ENCODE measurements at places on chromosomes 6 and 20.

DNA sequence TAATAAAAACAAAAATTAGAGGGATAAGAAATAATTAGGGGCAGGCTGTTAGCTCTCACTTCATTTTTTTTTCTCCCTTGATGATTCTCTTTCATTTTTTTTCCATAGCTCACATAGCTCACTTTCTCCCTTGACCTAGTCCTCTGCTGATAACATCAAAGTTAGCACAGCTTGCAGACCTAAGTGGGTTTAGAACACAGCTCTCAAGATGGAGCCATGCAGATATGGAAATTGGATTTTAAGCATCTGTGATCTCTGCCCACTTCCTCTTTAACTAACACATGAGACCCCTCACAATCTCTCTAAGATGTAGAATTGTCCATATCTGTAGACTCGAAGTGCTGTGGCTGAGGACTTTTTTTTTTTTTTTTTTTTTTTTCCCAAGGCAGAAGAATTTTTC is 257.1 kb downstream of the SOX4 start:
- no peak for DNase-seq

GRCh38 chr6:90472716-90473115 is 114.2 kb downstream of the MAP3K7 start:
- no peak for DNase-seq

DNA sequence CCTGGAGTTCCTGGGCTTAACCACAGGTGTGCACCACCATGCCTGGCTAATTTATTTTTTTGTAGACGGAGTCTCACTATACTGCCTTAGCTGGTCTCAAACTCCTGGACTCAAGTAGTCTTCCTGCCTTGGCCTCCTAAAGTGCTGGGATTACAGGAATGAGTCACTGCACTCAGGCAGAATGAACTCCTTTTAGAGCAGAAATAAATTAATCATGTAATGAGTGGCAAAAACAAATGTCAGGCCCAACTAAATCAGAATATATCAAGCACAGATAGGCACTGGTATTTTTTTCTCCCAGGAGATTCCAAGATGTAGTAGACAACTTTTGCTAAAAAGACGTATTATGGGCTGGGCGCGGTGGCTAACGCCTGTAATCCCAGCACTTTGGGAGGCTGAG is 2.6 kb downstream of the RPS10 start:
- DNase-seq: no peak

DNA sequence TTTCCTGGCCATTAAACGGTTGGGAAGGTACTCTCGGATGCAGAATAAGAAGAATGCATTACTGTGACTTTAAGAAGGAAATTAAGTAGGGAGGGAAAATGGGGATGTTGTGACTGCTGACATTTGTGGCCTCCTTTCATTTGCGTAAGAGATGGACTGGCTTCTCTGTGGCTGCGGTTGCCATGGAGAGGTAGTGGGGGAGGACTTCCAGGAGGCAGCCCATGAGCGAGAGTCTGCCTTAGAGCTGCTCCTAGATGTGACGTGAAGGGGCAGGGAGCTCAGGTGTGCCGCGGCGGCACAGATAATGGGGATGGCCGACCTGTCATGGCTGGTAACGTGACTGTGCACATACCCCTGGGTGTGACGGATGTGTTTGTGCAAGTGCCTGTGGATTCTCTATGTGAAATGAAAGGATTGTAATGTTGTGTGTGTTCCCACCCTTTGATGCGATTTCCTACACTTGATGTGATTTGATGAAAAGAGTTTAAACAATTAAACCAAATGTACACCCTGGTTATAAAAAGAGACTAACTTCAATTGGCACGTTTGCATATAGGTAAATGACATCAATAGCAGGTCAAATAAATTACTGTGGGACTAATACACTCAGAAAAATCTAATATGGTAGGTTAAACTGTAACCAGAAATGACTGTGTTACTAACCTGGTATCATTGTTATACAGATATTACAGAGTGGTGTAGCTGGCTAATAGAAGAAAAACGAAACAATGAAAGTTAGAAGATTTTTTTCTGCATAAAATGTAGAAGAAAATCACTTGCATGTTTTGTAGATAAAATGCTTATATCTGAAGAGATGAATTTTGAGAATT is 48.9 kb downstream of the HIVEP1 start:
- no peak for DNase-seq

DNA sequence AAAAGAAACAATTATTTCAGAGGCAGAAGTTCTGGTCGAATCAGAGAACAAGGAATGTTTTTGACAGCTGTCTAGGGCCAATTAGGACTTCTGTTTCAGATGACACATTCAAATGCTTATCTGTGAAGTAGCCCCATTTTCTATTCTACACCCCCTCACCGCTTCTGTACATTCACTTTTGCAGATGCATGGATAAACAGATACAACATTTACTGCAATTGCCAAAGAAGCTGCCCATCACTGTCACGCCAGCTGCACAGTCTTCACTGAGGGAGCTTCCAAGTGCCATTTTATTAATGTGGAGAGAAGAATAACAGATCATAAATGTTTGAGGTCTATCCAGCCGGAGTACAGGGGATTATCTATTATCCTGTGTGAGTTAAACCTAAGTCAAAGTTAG is 426.8 kb upstream of the ARID1B start:
- no peak for DNase-seq

GRCh38 chr6:9100869-9101580 is 665.7 kb upstream of the SLC35B3 start:
- no peak for DNase-seq

DNA sequence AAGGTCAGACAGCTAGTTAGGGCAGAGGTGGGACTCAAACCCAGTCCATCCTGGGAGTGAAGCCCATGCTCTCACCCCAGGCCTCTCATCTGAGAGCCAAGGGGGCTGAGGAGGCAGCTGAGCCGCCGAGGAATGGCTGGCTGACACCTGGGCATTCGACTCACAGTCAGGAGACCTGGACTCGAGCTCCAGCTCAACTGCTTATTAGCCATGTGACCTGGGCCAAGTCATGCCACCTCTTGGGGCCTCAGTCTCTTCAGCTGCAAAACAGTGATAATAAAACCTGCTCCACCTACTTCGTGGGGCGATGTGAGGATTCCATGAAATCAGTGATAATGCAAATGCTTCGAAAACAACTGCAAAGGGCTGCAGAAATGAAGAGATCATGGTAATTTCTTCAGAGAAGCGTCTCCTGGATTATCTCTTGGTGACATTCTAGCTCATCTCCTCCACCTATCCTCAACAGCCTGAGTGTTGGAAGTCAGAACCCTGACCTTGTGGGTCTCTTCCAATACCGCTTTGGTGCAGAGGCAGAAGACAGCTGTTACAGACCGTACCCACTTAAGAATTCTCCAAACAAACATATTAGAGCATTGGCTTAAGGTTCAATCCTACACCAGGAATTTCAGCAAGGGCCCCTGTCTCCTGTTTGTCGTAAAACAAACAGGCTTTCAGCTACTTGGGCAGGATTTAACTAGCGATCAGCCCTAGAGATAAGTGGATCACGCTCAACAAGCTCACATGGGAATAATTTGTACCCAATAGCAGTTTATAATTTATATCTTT is 60.0 kb upstream of the PIM1 start:
- peak; percentile 97 for DNase-seq

DNA sequence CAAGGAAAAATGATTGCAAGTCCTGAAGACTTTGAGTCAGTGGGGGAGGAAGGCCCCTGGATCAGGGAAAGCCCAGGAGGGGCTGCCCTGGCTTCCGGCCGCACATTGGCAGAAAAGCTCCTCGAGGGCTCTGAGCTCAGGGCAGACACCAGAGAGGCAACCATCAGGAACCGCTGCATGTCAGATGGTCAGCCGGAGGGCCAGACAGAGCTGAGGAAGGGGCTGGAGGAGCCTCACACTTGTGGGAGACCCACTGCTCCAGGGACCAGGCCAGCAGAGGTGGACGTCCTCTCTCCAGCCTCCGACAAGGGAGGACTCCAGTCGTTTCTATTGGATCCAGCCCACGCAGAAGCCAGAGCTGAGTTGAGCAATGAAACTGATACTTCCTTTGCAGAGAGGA is 30.2 kb upstream of the AAR2 start:
- no peak for DNase-seq

DNA sequence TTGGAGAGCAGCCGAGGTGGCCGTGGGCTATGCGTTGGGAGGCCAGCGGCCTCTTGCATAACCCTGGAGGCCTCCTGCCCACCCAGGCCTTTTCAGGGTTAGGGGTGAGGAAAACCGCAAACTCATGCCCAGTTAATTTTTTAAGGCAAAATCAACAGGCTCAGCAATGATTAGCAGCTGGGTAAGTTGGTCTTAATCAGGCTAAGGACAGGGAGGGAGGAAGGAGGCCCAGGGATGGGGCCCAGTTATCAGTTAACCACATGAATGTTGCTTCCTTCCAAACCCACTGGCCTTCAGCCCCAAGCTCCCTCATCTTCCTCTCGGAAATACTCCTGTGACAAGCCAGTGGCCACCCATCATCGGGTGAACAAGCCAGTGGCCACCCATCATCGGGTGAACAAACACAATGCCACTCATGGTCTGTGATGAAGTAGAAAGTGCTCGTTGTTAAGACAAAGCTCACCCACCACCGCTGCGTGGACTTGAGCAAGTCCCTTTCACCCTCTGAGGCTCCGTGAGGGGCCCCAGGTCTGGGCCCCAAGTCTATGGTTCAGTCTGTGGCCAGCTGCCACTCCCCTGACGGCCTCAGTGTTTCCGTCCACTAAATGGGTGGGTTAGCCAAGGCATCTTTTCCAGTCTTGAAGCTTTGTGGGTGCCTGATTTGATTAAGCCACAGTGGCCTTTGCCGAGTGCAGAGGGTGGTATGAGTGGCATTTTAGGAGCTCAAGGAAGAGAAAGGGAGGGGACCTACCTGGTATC is 39.4 kb downstream of the HNF4A start:
- DNase-seq: peak; percentile 83

DNA sequence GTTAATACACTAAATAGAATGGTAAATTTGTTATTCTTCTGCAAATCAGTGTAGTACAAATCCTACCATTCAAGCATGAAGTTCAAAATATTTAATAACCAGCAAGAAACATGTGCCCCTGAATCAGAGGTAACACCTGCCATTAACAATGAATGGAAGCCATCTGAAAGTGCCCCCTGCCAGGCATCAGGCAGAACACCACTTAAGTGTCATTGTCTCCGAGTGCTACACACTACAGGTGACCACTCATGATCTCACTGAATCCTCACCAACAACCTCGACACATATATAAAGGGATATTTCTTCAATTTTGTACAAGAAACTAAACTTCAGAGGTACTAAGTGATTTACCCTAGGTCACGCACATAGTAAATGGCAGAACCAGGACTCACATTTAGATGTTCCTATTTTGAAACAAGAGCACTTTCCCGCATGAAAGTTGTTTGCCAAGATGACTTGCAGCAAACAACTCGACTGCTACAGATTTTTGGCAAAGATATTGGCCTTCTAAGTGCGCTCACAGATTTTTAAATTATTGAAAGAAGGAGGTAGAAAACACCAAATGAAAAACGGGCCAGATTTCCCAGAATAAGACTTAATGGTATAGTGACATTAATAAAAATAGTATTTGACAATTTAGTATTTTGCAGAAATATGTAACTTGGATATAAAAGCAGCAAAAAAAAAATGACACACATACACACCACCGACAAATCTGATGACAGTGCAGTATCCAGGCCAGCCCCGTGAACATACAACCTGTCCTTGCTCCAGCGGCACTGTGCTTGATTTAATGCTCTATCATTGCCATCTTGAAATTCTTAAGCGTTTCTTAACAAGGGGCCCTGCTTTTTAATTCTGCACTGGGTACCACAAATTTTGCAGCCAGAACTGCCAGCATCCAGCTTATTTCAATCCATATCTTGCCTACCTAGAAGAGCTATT is 274.5 kb downstream of the ALDH8A1 start:
- no peak for DNase-seq

- no peak for DNase-seq
Measured at GRCh38 chr20:49507741-49508434, 25.4 kb upstream of the KCNB1 start.

DNA sequence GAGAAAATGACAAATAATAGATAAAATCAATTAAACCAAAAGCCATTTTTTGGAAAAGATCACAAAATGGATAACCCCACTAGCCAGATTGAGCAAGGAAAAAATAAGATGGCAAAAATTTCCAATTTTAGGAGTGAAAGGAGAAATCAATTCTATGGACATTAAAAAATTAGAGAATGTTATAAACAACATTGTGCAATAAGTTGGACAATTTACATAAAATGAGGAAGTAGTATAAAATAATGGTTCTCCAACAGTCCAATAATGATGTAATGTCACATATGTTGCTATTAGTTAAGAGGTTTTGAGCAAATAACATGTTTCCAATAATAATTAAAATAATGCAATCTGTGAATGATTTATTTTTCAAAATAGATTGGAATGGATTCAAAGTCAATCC is 3.1 kb upstream of the SNAP91 start:
- no peak for DNase-seq

GRCh38 chr20:416950-417800 is 9.1 kb downstream of the RBCK1 start:
- no peak for DNase-seq

- no peak for DNase-seq
Measured at GRCh38 chr6:24980507-24981385, 45.0 kb upstream of the RIPOR2 start.

- DNase-seq: no peak
Measured at GRCh38 chr6:68045193-68045592, 589.9 kb upstream of the ADGRB3 start.

DNA sequence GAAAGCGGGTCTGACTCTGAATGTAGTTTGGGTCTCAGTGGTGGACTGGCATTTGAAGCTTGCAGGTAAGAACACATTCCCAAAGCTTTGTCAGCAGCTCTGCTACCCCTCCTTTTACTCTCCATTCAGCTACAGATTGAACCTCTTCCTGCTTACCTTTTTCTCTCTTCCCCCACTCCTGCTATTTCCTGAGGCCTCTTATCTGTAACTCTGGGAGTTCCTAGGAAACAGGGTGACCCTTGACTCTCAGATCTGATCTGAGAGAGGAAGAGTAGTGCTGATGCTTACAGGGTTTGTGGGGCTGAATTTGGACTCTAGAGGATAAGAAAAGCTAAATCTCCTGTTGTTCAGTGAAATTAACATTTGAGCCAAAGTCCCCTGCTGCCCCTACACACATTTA is 21.4 kb downstream of the BRPF3 start:
- DNase-seq: no peak

DNA sequence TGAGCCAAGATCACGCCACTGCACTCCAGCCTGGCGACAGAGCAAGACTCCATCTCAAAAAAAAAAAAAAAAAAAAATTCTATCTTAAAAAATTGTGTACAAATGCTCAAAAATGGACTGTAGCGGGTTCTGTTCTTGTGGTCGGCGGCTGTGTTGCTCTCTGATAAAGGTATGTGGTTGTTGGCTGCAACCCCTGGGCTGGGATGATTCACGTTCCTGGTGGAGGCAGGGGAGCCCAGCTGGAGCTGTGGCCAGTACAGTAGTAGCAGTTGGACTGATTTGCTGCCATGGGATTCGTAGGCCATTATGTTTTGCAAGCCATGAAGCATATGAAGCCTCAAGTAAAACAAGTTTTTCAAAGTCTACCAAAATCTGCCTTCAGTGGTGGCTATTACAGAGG is 22.3 kb downstream of the MDN1 start:
- peak; percentile 55 for DNase-seq

GRCh38 chr6:102488729-102489128 is 1095.2 kb downstream of the GRIK2 start:
- no peak for DNase-seq

- no peak for DNase-seq
Measured at GRCh38 chr6:24899136-24899996, 36.4 kb downstream of the RIPOR2 start.
